A549 treated with ZK216348 at 1 μM for 4 hours (cell line): ENCODE measurements at places on chromosomes 2 and 18. TPM values are rescaled to one million over a fixed set of nuclear protein-coding genes. Genes with fewer than 3 reads are reported as not detected.

Gene CAVIN2
- total RNA-seq, result 21.7 to 41.3 TPM (median 35.6 TPM) in 5 replicates

Gene PRSS56
- total RNA-seq, result 0.08 to 0.31 TPM (median 0.20 TPM) in 4 of 5 replicates, not detected in the other

Gene POTEI
- total RNA-seq, result not detected in 5 replicates

Gene LYPD1
- 12.0 to 19.6 TPM (median 15.8 TPM) in 5 replicates for total RNA-seq

Gene SULT1C4
- 0.27 TPM in 1 of 5 replicates, not detected in the others for total RNA-seq

Gene C2orf66
- 0.11 TPM in 1 of 5 replicates, not detected in the others for total RNA-seq

Gene RAD51AP2
- total RNA-seq, result not detected in 5 replicates

Gene RNF144A
- 5.3 to 8.9 TPM (median 7.4 TPM) in 5 replicates for total RNA-seq

Gene ACOXL
- 0.06 TPM in 1 of 5 replicates, not detected in the others for total RNA-seq

Gene TMEM169
- total RNA-seq, result 0.25 to 0.66 TPM (median 0.42 TPM) in 5 replicates

Gene MAP3K19
- total RNA-seq, result not detected in 5 replicates

Gene ARHGEF33
- 0.02 to 0.04 TPM in 2 of 5 replicates, not detected in the others for total RNA-seq

Gene GPAT2
- not detected in 5 replicates for total RNA-seq

Gene CAPN14
- 0.06 to 0.07 TPM in 2 of 5 replicates, not detected in the others for total RNA-seq

Gene ACTR1B
- 28.4 to 46.8 TPM (median 41.4 TPM) in 5 replicates for total RNA-seq

Gene CFAP210
- 0.13 to 0.89 TPM (median 0.41 TPM) in 5 replicates for total RNA-seq
